ENCODE measurements at places on chromosomes 1 and 21.

GRCh38 chr21:32340863-32341848 lies 42.5 kb downstream of the MRAP start:
- DNase-seq = no peak

GRCh38 chr21:25133939-25134338 lies 473.3 kb downstream of the MRPL39 start:
- DNase-seq = no peak

DNA sequence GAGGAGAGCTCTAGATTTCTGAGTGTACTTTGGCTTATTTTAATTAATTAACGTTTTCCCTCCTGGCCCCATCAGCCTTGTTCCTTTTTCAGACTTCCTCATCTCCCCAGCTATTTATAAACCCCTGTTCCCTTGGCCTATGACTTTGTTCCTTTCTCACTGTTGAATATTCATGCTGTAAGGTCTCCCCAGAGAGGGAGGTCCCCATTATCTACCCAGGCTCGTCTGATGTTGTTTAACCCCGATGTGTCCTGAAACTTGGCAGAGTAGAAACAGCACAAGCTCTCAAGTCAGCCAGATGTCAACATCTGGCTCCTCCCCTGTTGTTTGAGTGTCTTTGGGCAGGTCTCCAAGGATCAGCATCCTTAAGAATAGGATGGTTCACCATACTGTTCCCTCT lies 153.6 kb downstream of the HIVEP3 start:
- DNase-seq = no peak

DNA sequence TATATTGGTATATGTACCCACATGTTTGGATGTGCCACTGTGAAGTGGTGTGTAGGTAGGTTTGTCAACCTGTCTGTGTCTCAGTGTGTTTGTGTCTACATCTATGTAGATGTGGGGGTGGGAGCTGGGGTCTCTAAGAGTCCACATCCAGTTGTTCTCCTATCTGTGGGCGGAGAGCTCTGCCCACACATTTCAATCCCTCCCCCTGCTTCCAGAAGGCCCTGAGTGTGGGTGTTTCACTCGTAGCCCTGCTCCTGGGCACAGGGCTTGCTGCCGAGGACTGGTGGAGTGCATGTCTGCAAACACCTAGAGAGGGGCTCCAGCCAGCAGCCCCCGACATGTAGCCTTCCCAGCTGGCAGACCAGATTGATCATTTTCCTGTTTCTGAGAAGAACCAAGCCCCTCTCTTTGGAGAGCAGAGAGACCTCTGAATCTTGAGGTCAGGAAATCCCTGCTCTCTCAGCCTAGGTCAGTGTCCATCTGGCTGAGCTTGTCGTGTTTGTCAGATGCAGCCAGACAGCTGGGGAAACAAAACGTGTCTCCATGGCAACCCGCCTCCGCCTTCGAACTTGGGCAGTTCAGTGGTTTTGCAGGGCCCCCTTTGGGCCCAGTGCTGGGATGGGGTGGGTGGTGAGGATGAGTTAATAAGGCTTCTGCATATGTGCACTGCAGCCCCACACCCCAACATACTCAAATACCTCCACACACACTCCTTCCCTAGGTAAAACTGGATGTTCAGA lies 31.2 kb upstream of the SYNC start:
- no peak for DNase-seq

DNA sequence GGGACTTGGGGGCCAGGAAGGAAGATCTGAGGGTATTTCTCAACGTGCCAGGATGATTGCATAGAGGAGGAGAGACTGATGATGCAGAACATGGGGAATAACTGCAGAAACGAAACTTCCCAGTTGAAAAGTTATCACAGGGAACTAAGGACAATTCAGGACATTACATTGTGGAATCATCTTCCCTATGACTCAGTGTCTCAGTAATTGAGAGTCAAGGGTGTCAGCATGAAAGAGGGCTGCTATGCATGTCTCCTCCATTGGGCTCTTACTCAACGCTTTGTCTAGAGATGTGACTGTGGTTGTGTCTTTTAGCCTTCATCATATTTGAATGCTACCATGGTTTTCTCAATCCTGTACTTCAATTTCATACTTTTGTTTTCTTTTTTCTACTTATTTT lies 48.9 kb upstream of the PTGFR start:
- DNase-seq = no peak

- no peak for DNase-seq
Measured at GRCh38 chr1:245684571-245684970, 529.8 kb downstream of the KIF26B start.

- DNase-seq = no peak
Measured at GRCh38 chr1:44380666-44381177, 24.3 kb upstream of the RNF220 start.

- DNase-seq = no peak
Measured at GRCh38 chr1:234745276-234745675, 135.3 kb upstream of the IRF2BP2 start.

- no peak for DNase-seq
Measured at GRCh38 chr1:60069691-60070090, 3.9 kb downstream of the C1orf87 start.

DNA sequence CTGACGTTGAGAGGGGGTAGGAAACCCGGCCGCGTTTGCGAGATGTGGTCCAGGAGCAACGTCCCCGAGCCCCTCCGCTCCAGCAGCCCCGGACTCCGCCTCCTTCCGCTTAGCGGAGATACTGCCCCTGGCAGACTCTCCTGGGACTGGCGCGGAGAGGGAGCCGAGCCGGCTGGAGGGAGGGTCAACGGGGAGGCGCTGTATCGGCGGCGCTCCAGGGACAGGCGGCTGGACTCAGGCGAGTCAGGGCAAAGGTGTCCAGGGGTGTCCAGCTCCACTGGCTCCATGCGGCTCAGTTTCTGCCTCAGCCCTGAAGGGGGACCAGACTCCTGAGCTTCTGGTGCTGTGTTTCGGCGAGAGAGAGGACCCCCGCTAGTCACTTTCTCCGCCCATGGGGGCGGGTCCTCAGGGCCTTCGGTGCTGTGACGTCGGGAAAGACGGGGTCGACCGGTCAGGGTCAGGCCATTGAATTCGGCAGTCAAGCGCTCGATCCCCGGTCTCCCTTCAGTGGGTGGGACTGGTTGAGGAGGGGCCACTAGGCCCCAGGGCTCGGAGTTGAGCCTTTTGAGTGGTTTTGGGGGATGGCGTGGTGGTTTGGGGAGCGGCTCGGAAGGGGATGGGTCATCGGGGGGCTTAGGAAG lies 2.8 kb upstream of the LIX1L start:
- DNase-seq = no peak

- DNase-seq = no peak
Measured at GRCh38 chr1:106523497-106523896, 533.0 kb upstream of the PRMT6 start.

DNA sequence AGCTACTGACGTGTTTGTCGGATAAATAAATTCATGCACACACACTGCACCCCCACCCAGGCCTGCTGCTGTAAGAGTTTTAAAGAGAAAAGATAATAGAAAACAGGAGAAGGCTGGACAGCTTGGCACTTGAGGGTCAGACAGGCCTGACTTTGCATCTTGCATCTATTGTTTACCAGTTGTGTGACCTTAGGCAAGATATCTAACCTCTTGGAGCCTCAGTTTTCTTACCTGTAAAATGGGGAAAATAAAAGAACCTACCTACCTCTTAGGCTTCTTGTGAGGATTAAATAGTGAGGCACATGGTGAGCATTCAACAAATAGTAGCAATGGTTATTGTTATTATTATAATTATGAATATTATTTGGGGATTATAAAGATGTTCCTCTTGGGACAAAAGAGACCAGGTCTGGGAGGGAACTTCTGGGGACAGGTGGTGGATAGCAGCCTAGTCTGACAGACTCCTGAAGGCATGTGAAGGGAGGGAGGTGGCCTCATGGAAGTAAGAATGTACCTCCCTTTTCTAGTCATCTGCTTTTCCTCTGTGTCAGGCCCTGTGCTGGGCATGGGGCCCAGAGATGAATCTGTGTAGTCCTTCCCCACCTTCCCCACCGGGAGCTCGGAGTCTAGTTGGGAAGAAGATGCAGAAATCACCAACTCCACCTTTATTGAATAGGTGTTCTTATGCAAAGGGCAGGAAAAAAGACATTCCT lies 18.3 kb upstream of the EPB41 start:
- DNase-seq = no peak

- no peak for DNase-seq
Measured at GRCh38 chr1:159922511-159923202, 2.6 kb downstream of the TAGLN2 start.

DNA sequence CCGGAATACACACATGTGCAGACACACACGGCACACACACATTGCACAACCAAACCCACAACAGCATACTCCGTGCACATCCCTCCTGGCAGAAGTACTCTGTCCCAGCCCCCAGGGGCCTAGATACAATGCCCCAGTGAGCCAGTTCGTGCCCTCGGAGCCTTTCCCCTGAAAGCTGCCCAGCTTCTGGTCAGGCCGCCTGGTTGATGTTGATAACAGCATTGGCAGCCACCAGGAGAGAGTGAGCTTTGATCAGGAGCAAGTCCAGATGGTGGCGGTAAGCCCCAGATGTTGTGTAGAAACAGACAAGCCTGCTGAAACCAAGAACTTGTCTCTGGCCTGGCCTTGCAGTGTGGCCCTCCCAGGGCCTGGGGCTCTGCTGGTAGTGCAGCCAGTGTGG lies 109.1 kb downstream of the GRIK3 start:
- no peak for DNase-seq

- no peak for DNase-seq
Measured at GRCh38 chr1:25658791-25659431, 42.3 kb downstream of the MAN1C1 start.

- DNase-seq = no peak
Measured at GRCh38 chr1:240405751-240406150, 206.2 kb downstream of the GREM2 start.

- no peak for DNase-seq
Measured at GRCh38 chr1:160779626-160780397, 16.2 kb upstream of the LY9 start.

GRCh38 chr1:47624531-47624930 lies 186.7 kb downstream of the FOXD2 start:
- no peak for DNase-seq

Data from omental fat pad (tissue), 4 donors.